ENCODE measurements at places on chromosomes 3 and 15.

- no peak for DNase-seq
These were observed 93.3 kb upstream of the TRIM42 start for GRCh38 chr3:140584549-140584948.

GRCh38 chr15:26144836-26145235 is 281.7 kb upstream of the ATP10A start:
- DNase-seq: no peak

- DNase-seq: no peak
These were observed 158.1 kb downstream of the PTPRG start for GRCh38 chr3:61719278-61719977.

- DNase-seq: peak; percentile 89
These were observed 27.6 kb downstream of the SLC28A1 start for GRCh38 chr15:84911879-84912660.

- DNase-seq: no peak
These were observed 19.3 kb upstream of the NRROS start for GRCh38 chr3:196620161-196620604.

DNA sequence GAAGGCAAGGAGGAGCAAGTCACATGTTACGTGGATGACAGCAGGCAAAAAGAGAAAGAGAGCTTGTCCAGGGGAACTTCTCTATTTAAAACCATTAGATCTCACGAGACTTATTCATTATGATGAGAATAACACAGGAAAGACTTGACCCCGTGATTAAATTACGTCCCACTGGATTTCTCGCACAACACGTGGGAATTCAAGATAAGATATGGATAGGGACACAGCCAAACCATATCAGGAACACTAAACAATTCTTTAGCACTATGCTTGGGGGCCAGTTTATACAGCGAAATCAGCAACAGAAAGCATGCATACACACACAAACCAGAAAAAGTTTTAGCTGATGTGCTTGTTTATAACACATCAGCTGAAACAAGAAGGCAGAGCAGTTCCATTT is 704.2 kb downstream of the OTOL1 start:
- DNase-seq: no peak

GRCh38 chr3:114624571-114625181 is 330.8 kb downstream of the TIGIT start:
- peak; percentile 97 for DNase-seq

GRCh38 chr3:135033737-135034136 is 238.7 kb downstream of the EPHB1 start:
- DNase-seq: no peak

GRCh38 chr3:185741586-185741985 is 83.3 kb downstream of the IGF2BP2 start:
- DNase-seq: no peak

DNA sequence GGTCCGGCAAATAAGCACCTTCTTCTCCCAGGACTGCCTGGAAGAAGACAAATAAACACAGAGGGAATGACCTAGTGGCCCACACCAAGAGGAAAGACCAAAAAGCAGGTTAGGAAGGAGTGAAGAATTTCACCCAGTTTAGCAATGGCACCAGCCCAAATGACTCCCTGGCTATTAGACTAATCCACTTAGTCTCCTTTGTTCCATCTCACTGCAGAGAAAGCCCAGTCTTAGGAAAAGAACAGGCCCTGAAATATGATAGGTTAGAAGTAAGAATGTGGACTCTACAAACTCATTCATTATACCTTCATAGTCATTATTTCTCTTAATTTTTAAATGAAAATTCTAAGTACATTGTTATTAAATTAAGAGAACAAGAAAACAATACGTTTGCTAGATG is 23.2 kb downstream of the SERPINI2 start:
- no peak for DNase-seq

DNA sequence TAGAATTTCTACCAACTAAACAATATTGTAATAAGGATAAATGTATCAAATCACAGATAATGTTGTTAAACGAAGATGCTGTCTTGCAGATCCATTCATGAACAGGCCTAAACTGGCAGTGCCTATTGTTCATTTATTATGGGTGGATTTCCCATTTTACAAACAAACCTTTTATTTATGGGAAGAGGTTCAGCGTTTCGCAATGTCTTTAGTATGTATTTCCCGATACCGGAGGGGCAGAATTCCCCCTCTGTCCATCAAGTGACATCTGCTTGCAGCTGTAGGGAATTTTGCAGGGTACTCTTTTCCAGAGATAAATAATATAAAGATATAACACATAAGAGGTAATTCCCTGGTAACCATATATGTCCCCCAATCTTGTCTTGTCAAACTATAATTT is 5.7 kb downstream of the CEP19 start:
- no peak for DNase-seq

DNA sequence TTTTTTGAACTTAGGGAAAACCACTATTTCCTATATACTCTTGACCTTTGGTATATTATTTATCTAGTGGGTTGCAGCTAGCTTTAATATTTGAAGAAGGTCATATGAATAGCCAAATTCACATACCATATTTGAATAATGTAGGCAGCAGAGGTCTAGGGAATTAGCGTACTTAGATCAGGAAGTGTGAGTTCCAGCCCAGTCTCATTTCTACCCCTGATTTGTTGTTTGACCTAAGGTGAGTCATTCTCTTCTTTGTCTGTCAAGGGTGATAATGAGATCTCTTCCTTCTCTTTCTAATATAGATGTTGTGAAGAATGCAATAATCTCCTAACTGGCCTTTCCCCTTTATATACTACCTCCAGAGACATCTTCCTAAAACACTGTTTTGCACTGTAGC is 36.6 kb upstream of the ZPLD1 start:
- DNase-seq: no peak

DNA sequence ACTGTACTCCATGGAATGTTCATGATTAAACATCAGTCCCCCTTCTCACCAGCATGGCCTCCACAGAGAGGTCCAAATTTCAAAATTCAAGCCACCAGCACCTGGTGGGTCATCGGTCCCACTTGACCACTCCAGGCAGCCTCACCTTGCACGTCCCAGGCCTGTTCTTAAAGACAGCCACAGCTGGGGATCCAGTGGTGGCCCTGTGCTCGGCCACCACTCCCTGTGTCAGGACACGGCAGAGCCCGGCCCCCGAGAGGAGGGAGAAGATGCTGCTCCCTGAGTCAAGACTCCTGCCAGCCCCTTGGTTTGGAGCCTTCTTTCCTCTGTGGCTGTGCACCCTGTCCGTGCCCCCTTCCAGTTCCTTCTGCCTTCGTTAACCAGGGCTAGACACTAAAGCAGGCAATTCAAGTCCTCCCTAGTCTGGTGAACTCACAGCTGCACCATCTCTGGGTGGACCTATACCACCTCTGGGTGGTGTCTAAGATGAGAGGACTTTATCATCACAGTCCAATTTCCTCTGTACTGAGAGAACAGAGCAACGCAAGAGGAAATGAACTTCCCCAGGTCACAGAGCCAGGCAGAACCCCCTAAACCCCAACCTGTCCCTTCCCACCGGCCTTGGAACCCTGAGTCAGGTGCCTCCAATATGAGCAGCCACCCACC is 97.1 kb downstream of the MEGF11 start:
- no peak for DNase-seq

DNA sequence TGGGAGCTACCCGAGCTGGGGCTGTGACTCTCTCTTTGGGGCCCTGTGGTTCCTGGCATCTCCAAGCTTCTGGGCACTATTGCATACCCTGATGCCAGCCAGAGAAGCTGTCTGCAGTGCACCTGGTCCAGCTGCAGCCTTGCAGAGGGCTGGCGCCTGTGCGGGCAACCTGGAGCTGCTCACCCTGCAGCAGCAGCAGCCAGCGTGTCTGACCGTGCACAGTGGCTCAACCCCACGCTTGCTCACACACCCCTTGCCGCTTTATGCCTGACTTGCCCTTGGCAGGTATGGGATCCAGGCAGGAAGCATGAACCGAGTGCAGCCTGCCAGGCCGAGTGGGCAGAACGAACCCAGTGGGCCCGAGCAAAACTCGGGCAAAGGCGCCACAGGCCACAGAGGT is 69.9 kb downstream of the GLB1 start:
- no peak for DNase-seq

GRCh38 chr3:19384868-19385267 is 236.6 kb downstream of the KCNH8 start:
- no peak for DNase-seq

DNA sequence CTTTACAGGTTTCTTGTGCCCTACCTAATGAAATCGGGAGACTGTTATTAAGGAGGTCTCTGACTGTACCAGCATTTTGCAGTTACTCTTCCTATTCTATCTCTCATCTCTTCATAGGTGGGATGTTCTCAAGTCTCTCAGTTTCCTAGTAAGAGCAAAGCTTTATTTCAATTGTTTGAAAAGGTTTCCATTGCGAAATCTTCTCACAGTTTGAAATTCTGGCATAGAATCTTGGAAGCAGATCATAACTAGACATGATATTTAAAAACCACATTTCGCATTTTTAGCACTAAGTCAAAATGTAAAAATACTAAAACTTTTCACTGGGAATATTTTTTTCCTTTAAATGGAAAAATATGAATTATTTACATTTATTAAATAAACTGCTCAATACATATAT is 1311.4 kb downstream of the ROBO2 start:
- DNase-seq: no peak
